Naive thymus-derived CD4-positive, alpha-beta T cell (primary cell): ENCODE measurements at places on chromosomes 12 and 14.

DNA sequence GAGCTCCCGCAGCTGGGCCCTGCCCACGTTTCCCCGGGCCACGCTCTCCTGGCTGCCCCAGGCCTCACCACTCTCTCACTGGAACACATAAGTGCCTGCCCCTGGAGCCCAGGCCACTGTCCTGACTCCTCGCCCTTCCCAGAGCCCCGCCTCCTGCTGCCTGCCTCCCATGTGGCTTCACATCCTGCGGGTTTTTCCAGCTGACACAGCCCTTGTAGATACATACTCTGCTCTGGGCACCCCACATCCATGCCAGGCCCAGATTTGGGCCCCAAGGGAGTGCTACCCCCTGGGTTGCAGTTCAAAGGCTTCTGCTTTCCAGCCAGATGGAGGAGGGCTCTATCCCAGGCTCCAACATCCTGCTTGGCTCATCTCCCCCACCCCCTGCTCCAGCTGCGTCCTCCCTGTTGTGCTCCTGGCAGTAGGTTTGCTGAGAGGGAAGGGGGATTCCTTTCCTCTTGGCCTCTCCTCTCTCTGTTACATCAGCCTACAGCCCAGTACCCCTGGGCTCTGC is 60.1 kb downstream of the TSPAN9 start:
- no peaks in the 10 kb centered on the region for H3K36me3 ChIP-seq
- no peak for DNase-seq
- H3K4me1 ChIP-seq = no peaks in the 10 kb centered on the region
- H3K4me3 ChIP-seq = no peak overlapping the region
- H3K27me3 ChIP-seq = no peaks in the 10 kb centered on the region

DNA sequence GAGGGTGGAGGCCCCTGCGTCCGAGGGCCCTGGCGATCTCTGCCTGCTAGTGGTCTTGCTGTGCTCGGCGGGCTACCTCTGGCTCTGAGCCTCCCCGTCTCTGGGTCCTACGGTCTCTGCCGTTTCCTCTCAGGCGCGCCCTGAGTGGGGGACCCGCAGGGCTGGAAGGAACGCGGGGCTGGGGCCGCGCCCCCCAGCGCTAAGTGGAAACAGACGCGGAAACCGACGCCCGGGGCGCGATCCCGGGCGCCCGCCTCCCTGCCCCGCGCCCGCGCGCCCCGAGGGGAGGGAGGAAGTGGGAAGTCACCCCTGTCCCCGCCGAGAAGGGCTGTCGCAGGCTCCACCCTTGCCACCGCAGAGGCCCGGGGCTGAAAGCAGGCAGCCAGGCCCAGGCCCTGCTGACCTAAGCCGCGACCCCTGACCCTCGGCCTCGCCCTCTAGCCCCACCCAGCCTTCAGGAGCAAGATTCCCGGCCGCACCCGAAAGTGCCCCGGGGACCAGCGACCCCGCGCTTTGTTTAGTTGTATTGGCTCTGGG is 831 bp downstream of the CRIP1 start:
- peak overlapping the region; percentile 100 for H3K27ac ChIP-seq
- peak overlapping the region; percentile 85 for H3K4me3 ChIP-seq
- H3K4me1 ChIP-seq = peaks cover 40% of the 10 kb centered on the region
- no peaks in the 10 kb centered on the region for H3K27me3 ChIP-seq

DNA sequence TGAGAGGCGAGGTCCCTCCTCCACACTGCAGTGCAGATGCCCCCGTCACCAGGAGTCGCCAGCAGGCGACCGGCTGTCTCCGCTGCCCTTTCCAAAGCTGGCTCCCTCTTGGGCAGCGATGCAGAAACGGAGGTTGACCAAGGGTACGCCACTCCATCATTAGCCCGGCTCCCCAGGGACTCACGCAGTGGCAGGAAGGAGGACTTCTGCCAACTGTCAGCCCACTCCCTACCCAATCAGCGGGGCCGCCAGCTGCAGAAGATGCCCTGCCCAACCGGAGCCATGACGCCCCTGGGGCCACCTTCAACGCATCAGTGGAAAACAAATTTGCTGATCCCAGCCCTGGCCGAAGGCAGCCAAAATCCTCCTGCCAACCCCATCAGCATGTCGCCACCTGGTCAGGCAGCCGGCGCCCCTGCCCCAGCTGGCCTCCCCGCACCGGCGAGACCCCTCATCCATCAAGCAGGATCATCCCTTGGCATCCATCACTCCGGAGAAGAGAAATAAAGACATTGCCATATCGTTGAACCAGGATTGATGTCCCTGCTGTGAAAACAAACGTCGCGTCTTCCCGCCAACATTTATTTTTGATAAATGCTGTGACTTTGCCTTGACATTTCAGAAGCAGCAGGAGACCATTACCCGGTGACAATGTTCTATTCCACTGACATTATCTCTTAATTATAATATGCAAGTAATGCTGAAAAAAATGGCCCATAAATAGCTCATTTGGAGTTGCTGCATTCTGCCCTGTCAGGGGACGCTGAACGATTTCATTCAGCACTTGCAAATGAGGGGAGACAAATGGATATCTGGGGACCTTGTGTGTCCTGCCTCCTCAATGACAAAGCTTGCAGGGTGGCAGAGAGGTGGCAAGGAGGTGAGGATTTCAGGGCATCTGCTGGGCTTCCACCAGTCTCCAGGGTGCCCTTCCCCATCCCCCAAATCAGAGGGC is 105.1 kb downstream of the SCARB1 start:
- H3K27me3 ChIP-seq = no peaks in the 10 kb centered on the region
- H3K36me3 ChIP-seq = no peaks in the 10 kb centered on the region
- DNase-seq = no peak
- H3K4me3 ChIP-seq = no peak overlapping the region
- no peak overlapping the region for H3K27ac ChIP-seq
- peaks cover 12% of the 10 kb centered on the region for H3K4me1 ChIP-seq

DNA sequence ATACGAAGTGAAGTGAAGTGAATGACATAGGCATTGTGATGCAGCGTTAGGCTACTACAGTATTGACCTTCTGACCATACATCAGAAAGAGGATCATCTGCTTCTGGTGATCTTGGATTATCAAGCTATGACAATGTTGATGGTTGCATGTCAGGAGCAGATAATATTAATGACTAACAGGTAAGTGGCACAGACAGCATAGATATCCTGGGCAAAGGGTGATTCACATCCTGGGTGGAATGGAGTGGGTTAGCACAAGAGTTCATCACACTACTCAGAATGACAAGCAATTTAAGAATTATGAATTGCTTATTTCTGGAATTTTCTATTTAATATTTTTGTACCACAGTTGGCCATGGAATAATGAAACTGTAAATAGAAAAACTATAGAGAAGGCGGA is 397.9 kb upstream of the ATP2B1 start:
- H3K4me1 ChIP-seq = no peaks in the 10 kb centered on the region
- DNase-seq = no peak
- H3K27me3 ChIP-seq = no peaks in the 10 kb centered on the region
- no peaks in the 10 kb centered on the region for H3K36me3 ChIP-seq
- H3K4me3 ChIP-seq = no peak overlapping the region

DNA sequence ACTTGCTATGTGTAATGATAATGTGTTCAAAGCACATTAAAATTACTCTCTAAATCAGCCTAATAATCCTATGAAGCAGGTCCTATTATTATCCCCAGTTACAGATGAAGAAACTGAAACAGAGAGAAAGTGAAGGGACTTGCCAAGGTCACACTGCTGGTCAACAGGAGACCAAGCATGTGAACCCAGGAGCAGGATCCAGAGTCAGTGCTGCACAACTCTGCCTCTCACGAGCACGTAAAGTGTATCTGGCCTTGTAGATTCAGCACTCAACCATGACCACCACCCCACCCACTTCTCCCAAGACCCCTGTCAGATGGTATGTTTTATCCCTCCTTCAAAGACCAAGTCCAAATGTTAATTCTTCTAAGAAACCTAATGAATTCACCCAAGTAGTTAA is 100.7 kb downstream of the TTC7B start:
- H3K27me3 ChIP-seq = no peaks in the 10 kb centered on the region
- H3K27ac ChIP-seq = no peak overlapping the region
- DNase-seq = no peak
- no peaks in the 10 kb centered on the region for H3K36me3 ChIP-seq
- no peaks in the 10 kb centered on the region for H3K4me1 ChIP-seq
- no peak overlapping the region for H3K4me3 ChIP-seq

- no peak overlapping the region for H3K27ac ChIP-seq
- H3K36me3 ChIP-seq = no peaks in the 10 kb centered on the region
- DNase-seq = no peak
- H3K27me3 ChIP-seq = peaks cover 2% of the 10 kb centered on the region
- no peaks in the 10 kb centered on the region for H3K4me1 ChIP-seq
- H3K4me3 ChIP-seq = no peak overlapping the region
These were observed 13.9 kb upstream of the KRT86 start for GRCh38 chr12:52260361-52261207.

GRCh38 chr12:120678572-120678971 is 8.4 kb upstream of the MLEC start:
- H3K27ac ChIP-seq = no peak overlapping the region
- H3K36me3 ChIP-seq = no peaks in the 10 kb centered on the region
- H3K4me1 ChIP-seq = no peaks in the 10 kb centered on the region
- no peak overlapping the region for H3K4me3 ChIP-seq

DNA sequence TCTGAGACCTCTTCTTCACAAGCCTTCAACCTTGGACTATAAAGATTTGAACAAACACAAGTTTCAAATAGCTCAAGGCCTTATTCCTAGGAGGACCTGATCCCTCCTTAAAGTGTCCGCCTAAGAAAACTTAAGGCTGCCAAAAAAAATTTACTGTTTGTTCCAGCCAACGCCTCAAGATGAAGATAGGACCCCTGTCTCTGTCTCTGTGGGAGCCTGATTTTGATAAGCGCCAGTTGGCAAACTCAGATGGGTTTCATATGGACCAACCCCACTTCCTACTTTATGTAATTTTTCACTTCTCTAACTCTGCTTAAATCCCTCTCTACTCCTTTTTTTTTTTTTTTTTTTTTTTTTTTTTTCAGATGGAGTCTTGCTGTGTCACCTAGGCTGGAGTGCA is 11.0 kb downstream of the FKBP3 start:
- H3K4me1 ChIP-seq = no peaks in the 10 kb centered on the region
- no peaks in the 10 kb centered on the region for H3K27me3 ChIP-seq
- H3K36me3 ChIP-seq = no peaks in the 10 kb centered on the region
- no peak overlapping the region for H3K4me3 ChIP-seq

GRCh38 chr12:122884860-122885259 is 11.1 kb downstream of the VPS37B start:
- no peak for DNase-seq
- peaks cover 54% of the 10 kb centered on the region for H3K4me1 ChIP-seq
- H3K36me3 ChIP-seq = no peaks in the 10 kb centered on the region

- no peaks in the 10 kb centered on the region for H3K27me3 ChIP-seq
- peak within 1 kb of the TSS; percentile 84 for H3K4me3 ChIP-seq
- H3K4me1 ChIP-seq = peaks cover 7% of the 10 kb centered on the region
- no peaks in the 10 kb centered on the region for H3K36me3 ChIP-seq
- DNase-seq = peak; percentile 65
- peak within 1 kb of the TSS; percentile 85 for H3K27ac ChIP-seq
These were observed at the start of gene NEMP1 for GRCh38 chr12:57078519-57079404. TSS of gene NEMP1 (minus strand) at chr12:57078791. CDS start at chr12:57078745, 46 bp downstream.

- no peak for DNase-seq
- H3K27ac ChIP-seq = no peak overlapping the region
- H3K27me3 ChIP-seq = no peaks in the 10 kb centered on the region
- H3K4me1 ChIP-seq = no peaks in the 10 kb centered on the region
These were observed 12.8 kb downstream of the TUNAR start for GRCh38 chr14:95889236-95889979.

GRCh38 chr14:38828183-38828827 is 274.7 kb downstream of the SEC23A start:
- no peaks in the 10 kb centered on the region for H3K4me1 ChIP-seq
- no peaks in the 10 kb centered on the region for H3K36me3 ChIP-seq
- H3K27ac ChIP-seq = no peak overlapping the region
- no peak overlapping the region for H3K4me3 ChIP-seq

- H3K4me1 ChIP-seq = no peaks in the 10 kb centered on the region
- H3K36me3 ChIP-seq = no peaks in the 10 kb centered on the region
- H3K4me3 ChIP-seq = no peak overlapping the region
- no peak overlapping the region for H3K27ac ChIP-seq
These were observed 175.1 kb downstream of the TTC7B start for GRCh38 chr14:90641168-90641567.

- H3K36me3 ChIP-seq = no peaks in the 10 kb centered on the region
- no peak overlapping the region for H3K4me3 ChIP-seq
- no peaks in the 10 kb centered on the region for H3K4me1 ChIP-seq
- DNase-seq = no peak
- H3K27ac ChIP-seq = no peak overlapping the region
These were observed 63.6 kb downstream of the CHGA start for GRCh38 chr14:92986254-92987147.

DNA sequence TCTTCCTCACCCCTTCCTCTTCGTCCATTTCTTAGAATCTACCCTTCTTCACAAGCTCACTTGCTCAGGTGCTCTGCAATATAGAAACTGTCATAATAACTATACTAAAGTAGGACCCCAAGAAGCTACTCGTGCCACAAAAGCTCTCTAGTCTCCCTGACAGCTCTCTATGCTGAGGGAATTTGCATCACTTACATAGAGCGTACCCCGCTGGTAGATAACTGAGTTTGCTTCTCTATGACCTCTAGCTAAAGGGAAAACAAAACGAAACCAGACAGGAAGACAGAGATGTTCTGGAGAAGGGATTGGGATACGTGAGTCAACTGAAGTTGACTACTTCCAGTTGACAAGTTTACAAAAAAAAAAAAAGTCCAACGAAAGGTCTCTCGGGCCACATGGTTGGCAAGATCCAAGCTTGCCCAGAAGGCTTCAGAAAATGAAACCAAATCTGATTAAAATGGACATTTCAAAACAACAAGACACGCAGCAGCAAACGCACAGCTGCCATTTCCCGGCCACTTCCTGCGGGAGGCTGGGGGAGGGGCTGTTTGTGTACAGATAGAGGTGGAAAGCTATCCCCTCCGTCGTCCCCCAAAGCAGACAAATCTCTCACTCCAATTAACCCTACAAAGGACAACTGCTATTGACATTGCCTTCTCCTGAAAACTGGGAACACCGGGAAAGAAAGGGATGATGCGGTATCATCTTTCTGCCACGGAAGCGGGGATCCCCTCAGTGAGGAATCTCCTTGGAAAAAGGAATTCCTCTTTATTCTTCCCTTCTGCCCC is 1.3 kb downstream of the BAZ2A start:
- peak overlapping the region; percentile 99 for H3K27ac ChIP-seq
- peak; percentile 69 for DNase-seq

DNA sequence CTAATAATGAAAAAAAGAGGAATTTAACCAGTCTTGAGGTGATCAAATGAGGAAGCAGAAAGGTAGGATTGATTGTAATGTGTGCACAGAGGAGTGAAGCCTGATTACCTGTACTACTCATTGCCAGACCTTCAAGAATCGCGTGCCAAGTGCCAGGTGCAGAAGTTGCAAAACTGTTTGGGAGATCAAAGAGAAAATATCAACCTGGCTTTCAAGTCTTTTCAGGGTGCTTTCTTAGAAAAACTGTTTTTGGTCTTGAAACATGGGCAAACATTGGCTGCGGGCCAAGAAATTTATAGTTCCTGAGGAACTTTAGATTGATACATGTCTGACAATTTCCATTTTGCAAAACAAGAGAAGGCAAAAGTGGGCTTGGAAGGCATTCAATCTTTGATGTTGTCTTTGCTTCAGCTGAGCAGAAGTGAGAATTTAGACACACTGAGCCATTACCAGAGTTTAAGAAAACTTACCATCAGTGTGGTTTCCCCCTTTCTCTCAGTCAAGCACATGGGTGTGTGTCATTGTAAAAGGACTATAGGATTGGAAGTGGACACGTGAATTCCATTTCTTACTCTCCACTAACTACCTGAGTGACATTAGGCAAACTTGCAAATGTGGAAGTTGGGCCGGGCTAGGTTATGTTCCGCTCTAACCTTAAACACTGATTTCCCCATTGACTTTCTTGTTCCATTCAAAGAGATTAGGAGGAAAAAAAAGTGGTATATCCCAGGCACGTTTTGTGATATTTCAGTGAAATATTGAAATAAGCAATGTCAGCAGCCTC is 486.2 kb downstream of the DIO2 start:
- DNase-seq = no peak
- H3K4me1 ChIP-seq = no peaks in the 10 kb centered on the region
- no peak overlapping the region for H3K27ac ChIP-seq
- H3K4me3 ChIP-seq = no peak overlapping the region
